ENCODE measurements at places on chromosomes 2 and 18.

DNA sequence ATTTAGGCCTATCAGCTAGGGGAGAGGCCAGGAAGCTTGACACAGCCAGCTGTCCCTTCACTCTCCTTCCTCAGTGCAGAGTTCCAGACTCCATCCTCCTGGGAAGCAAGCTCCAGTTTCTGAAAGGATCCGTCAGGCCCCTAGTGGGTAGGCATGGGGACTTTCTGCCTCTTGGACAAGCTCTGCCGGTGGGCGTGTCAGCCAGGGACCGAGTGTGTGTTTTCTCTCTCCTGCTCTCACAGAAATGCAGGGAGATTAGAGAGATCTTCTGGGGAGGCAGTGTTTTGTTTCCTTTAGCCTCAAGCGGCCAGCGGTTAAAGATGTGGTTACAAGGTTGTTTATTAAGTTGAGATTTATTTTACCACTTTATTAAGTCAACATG lies 29.9 kb upstream of the OTOS start:
- DNase-seq: no peak

DNA sequence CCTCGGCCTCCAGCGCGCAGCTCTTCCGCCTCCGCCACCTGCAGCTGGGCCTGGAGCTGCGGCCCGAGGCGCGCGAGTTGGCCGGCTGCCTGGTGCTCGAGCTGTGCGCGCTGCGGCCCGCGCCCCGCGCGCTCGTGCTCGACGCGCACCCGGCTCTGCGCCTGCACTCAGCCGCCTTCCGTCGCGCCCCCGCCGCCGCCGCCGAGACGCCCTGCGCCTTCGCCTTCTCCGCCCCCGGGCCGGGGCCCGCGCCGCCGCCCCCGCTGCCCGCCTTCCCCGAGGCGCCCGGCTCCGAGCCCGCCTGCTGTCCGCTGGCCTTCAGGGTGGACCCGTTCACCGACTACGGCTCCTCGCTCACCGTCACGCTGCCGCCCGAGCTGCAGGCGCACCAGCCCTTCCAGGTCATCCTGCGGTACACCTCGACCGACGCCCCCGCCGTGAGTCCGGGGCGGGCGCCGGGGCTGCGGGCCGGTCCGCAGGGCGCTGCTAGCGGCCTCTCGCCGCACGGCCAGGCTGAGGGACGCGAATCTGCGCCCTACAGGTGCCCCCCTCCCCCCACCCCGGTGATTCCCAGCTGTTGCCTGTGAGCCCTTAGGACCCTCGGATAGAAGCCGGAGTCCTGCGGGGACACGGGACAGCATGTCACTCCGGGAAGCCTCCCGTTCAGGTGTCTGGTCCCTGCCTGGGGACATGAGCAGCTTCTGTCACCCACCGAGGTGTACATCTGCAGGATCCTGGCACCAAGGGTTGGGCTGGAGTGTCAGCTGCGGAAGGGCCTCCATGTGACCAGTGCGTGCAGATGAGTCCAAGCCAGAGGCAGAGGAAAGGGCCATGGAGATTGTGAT lies 616 bp downstream of the RNPEPL1 start:
- DNase-seq: no peak

- DNase-seq: no peak
These were observed 59.9 kb upstream of the EML6 start for GRCh38 chr2:54663424-54664030.

DNA sequence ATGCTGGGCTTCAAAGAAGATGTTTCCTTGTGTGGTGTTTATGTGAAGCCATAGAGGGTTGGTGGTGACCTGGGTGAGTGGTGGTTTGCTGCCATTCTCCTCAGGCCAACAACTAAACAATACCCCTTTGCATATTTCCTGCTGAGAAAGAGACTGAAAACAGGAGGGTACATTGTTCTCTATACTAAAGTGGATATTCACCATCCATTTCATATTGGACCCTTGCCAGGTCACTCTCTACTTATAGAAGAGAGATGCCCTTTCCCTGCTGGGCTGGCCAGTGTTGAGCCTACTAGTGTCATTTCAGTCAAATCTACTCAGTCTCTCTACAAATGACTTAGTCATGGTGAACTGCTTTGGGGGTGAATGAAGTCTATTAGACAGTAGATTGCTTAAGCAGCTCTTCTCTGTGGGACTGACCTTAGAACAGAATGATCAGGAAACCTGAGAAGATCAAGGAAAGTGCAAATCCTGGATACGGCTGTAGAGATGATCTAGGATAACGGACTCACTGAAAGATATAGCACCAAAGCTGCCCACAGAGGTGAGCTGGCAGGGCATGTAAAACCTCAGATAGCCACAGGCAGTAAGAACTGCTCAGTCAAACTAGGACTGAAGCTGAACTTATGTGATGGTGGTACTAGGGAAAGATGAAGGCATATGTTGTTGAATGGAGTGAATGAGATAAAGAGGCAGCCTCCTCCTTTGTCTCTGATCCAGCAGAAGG lies 154.9 kb downstream of the MYO3B start:
- no peak for DNase-seq

All from activated naive CD4-positive, alpha-beta T cell (primary cell).